Activated naive CD4-positive, alpha-beta T cell treated with anti-CD3 and anti-CD28 coated beads, Interleukin-2, amount 50 U/mL, for 72 hours (primary cell): ENCODE measurements at places on chromosomes 1 and 21.
A peak's percentile ranks its signal among the peaks of the same experiment; 100 is the strongest.

DNA sequence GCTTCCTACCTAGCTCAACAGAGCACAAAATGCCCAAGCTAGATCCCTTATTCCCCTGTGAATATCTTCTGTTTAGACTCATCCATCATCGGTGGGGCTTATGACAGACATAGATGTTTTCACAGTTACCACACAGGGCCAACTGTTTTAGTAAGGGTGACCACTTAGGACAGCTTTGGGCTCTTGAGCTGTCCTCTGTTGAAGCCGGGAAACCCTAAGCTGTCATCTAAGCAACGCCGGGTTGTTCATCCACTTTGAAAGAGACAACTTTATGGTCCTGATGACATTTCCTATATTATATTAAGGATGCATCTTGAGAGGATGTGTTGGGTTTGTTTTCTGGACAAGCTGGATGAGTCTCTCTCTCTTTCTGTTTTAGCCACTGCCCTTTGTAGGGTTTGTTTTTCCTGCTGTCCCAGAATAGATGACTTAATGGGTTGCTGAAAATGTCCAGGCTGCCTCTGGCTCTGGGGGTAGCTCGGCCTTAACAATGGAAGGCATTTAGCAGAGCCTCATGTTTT is 110.5 kb upstream of the UBE2U start:
- no peak for DNase-seq

GRCh38 chr21:27371975-27372331 is 405.1 kb upstream of the ADAMTS5 start:
- no peak for DNase-seq

DNA sequence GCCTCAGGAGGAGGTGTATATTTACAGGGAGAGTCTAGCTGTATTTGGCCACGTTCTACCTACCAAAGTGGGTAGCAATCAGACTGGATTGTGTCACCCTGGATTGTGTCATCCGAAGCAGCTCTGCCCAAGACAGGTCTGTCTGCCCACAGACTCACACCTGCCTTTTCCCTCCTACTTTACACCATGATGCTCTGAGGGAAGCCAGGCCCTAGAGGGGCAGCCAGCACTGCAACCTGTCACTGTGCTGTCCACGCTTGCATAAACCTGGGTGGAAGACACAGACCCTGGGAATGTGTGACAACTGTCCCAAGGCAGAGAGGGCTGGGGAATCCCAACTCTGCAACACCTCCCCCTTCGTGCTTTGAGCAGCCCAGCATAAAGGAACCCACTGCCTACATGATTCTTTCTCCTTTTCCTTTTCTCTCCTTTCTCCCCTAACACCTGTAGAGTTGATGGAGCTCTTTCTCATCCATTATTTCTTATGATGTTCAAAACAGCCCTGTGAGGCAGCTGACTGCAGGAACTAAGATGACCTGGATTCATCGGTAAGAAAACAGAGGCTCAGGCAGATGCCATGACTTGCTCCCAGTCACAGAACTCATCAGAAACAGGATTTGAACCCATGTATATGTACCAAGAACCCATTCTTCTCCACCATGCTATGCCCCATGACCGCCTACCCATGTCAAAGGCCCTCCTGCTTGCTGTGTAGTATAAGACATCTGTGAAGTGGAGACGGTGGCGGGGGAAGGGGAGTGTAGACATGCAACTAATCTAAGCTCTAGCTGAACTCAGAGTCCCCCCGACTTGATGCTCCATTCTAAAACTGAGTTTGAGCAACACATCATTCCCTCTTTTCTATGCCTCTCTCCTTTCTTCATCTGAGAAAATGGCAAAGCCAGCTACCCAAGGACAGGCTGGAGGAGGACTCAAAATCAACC is 55.9 kb downstream of the ITPKB start:
- DNase-seq = no peak

DNA sequence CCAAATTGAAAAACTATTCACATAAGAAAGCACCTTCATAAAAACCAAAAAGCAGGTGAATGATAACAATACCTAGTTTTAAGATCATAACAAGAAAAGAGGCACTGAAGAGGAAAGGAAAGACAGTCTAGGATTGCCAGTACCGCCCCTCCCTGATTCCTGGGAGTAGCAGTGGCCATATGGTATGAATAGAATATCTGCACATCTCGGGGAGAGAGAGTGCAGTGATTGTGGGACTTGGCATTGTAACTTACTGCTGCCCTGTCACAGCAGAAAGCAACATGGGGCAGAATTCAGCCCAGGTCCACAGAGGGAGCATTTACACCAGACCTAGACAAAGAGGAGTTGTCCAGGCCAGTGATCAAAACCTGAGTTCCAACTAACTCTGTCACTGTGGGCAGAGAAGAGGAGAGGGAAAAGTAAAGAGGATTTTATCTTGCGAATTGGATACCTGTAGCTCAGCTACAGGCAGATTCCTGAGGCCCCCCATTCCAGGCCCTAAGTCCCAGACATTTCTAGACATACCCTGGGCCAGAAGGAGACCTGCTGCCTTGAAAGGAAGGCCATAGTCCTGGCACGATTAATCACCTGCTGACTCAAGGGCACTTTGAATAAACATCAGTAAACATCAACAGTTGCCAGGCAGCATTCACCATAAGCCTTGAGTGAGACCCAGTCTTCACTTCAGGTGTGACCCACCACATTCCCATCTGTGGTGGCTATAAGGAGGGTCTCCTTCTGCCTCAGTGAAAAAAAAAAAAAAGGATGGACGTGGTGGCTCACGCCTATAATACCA is 397.5 kb downstream of the TGFB2 start:
- DNase-seq = no peak

GRCh38 chr1:206449565-206449964 is 20.7 kb upstream of the IKBKE start:
- no peak for DNase-seq

DNA sequence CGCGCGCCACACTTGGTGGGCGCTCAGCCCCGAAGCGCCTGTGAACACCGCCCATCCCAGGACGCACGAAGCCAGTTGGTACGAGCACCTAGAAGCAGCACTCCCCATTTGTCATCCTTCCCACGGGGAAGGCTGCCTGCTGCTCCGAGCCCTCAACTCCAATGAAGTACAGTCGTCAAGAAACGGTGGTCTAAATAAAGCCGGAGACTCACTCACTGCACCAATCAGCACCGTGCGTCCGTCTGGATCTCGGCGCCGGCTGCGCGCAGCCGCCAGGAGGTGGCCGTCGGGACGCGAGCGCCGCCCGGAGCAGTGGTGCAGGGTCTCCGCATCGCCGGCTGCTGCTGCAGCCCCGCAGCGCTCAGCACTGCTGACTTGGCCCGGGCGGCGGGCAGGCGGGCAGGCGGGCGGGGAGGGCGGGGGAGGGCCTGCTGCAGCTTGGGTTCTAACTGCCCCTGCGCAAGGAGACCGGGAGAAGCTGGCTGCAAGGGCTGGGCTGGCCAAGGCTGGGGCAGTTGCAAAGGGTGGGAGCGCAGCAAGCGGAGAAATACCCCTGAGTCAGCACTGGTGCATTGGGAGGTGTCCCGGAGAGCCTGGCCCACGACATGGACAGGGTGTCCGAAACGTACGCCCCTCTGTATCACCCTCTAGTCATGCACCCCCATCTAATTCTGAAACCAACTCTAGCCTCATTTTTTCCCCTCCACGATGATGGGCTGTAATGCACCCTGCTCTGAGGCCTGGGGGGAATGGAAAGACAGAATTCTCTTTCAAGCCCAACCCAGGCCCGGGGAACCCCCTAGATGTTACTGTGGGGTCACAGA is 35.8 kb upstream of the H6PD start:
- DNase-seq = no peak

DNA sequence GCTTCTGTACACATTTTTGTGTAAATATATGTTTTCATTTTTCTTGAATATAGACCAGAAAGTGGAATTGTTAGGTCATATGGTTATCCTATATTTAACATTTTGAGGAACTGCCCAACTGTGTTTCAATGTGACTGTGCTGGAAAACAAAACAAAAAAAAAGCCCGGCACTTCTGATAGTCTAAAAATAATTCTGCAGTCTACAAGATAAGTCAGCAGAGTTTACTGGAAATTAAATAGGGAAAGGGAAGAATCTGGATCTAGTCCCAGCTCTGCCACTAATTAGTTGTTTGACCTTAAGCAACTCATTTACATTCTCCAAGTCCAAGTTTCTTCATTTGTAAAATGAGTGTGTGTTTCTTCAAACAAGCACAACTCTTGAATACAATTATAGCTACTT is 869.1 kb upstream of the B3GALT2 start:
- no peak for DNase-seq

DNA sequence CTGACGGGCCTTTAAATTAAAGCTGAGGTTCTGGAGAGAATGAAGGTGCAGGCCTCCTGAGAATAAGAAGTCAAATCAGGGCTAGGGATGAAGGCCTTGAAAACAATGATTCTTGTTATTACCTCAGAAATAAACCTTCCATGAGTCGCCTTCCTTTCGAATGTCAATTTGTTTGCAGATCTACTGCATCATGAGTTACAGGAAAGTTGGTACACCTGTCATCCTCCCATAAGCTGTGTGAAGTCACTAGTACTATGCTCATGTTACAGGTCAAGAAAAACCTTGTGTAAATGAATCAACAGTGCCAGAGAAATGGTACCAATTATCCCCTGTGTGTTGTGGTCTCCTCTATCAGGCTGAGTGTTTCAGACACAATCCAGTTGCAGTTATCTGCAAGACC is 281.2 kb upstream of the PLXNA2 start:
- DNase-seq = no peak

GRCh38 chr1:167627615-167627864 is 2.5 kb upstream of the RCSD1 start:
- no peak for DNase-seq

DNA sequence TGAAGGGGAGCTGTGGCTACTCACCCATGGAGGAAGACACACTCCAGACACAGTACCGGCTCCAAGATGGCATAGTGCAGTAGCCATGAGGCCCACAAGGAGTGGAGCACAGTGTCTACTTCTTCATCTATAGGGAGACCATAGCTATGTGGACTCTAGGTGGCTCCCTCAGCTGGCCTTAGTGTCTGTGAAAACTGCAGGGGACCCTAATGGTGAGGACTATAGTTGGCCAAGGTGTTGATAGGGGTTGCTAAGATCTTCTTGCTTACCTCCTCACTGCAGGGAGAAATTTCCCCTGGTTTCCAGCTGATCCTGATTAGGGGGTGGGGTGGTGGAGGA is 58.9 kb downstream of the DIPK1A start:
- DNase-seq = no peak

DNA sequence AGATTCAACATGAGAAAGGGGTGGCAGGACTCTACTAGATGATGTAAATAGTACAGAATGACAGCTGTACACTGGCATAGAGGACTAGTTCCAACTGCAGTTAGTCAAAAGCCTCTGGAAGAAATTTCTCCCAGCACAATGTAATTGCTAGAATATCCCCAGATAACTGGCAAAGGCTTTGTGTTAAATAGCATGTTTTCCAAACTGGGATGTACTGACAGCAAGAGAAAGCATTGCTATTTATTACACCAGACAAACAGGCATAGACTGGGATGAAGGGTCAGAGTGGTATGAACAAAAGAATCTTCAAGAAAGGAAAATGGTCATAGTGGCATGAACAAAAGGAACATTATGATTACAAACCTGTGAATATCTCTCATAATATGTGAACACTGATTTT is 115.9 kb upstream of the CXADR start:
- DNase-seq = no peak

DNA sequence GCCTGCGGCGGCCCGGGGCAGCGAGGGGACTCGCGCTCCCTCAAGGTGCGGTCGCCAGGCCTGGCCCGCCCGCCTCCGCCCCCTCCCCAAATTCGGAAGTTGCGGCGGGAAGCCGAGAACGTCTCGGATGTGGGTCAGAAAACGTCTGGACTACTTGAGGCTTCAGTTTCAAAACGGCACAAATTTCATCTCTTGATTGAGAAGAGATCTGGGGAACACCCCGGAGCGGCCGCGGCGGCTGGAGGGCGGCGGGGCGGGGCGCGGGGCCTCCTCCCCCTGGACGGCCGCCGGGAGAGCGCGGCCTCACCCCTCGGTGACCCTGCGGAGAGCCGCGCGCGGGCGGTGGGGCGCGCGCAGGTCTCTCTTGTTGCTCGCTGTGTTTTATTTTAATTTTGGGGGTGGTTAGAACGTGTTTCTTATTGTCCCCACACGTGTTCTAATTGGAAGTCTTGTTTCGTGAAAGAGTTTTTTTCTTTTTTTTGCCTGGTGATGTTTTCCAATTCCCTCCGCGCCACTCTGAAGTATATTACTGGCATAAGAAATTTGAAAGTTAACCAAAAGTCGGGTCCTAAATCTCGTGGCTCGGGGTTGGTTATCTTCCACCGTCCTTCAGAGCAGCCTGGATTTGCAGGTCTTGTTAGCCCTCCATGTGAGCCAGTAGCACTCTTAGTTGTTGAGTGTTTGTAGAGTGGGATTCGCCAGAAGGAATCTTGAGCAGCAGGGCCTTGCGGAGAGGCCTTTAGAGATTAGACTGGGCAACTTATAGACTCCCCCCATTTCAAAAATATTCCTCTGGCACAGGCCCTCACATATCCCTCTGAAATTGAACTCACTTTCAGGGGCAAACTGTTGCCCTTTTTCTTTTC is 749 bp downstream of the PCBP3 start:
- DNase-seq = peak; percentile 80

DNA sequence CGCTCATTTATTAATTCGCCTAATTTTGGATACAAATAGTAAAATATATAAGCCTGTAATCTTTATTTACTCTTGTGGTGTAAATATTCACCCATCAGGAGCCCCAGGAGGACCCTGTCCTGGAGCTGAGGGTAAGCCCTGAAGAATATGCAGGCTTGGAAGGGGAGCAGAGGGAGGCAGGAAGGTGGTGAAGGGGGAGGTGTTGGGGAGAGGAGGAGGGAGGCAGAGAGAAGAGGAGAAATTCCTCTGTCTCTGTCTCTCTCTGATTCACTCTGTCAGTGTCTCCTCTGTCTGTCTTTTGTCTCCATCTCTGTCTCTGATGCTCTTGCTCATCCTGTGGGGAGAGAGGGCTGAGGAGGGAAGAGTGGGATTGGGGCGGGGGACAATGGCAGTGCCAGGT is 2.8 kb upstream of the C4BPB start:
- DNase-seq = no peak

GRCh38 chr1:243595527-243596210 is 254.4 kb downstream of the AKT3 start:
- DNase-seq = no peak

DNA sequence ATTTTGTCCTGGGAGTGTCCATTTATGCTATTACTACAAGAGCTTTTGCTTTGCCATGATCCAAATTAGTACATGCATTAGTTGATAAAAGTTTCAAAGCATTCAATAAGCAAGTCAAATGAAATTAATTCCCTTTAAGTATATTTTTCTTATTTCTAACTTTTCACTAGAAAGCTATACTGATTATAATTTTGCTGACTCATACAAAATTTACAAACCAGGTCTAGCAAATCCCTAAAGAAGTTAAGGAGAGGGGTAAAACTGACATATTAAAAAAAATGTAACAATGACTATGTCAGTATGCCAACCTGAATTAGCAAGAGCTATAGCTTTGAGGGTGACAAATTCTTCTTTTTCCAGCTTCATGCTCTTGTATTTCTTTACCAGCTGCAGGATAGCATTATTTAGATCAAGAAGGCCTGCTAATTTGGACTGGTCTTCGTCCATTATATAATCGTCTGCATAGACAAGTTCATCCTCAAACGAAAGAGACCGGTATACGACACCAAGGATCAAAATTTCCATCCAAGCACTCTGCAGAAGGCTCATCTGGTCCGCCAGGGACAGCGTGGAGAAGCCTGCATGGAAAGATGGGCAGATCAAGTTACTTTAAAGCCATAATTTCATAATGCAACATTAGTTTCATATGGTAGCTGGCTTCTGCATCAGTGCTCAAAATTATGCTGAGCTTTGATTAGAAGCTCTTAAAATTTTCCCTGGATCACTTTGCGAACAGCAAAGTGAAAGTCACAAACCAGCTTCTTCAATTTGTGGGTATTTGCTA is 95.8 kb upstream of the USH2A start:
- DNase-seq = no peak

GRCh38 chr1:229268505-229268904 is 2.4 kb upstream of the RAB4A start:
- DNase-seq = no peak
